ENCODE measurements at places on chromosomes 7 and 10.

DNA sequence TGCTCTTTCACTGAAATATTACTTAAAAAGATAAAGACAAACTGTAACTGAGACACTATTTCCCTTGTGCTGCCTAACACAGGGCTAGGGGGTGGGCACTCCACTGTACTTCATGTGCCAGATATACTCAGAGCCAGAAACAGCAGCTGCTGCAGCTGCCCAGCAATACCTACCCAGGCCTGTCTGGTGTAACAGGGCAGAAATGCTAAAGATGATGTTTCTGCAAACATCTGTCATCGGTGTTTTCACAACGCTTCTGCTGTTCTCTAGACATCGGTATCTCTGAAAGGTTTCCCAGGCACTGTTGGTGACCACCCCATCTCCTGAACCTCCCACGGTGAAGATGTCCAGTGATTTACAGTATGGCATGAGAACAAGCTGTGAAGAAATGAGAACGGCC is 42.7 kb downstream of the LAMB1 start:
- DNase-seq: no peak

GRCh38 chr10:48279081-48279751 is 4.7 kb upstream of the FRMPD2 start:
- DNase-seq: no peak

DNA sequence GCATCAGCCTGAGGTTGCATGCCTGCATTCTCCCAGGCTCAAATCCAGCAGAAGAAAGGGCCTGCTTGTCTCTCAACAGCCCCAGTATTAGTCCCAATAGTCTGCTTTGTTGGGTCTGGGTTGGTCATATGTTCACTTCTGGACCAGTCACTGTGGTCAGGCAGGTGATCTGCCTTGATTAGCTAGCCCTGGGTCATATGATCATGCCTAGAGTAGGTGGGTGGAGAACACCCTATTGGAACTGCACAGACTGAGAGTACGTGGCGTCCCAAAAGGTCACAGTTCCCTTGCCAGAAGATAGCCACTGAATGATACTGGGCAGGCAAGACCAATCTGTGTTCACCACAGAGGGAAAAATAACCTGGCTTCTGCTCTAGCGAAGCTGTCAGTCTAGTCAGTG is 80.1 kb downstream of the SH2D4B start:
- DNase-seq: no peak

GRCh38 chr7:99473315-99473596 is 566 bp downstream of the ZNF789 start:
- peak; percentile 81 for DNase-seq

- DNase-seq: no peak
Measured at GRCh38 chr10:104446151-104446550, 92.5 kb downstream of the CFAP58 start.

- no peak for DNase-seq
Measured at GRCh38 chr7:123944395-123944794, 19.4 kb downstream of the SPAM1 start.

GRCh38 chr7:85081392-85081791 is 105.5 kb downstream of the SEMA3D start:
- DNase-seq: no peak

DNA sequence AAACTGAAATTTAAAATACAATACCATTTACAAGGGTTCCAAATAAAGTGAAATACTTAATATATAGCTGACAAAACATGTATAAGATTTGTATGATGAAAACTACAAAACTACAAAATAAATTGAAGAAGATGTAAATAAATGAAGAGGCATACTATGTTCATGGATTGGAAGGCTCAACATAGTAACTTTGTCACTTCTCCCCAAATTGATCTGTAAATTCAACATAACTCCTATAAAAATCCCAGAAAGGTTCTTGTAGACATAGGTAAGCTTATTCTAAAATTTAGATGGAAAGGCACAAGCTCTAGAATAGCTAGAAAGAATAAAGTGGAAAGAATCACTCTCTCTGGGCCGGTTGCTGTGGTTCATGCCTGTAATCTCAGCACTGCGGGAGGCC is 24.2 kb upstream of the NFKB2 start:
- DNase-seq: no peak

GRCh38 chr10:17175551-17175950 is 25.9 kb downstream of the TRDMT1 start:
- DNase-seq: no peak

GRCh38 chr7:30923009-30923773 is 11.5 kb downstream of the AQP1 start:
- DNase-seq: no peak

DNA sequence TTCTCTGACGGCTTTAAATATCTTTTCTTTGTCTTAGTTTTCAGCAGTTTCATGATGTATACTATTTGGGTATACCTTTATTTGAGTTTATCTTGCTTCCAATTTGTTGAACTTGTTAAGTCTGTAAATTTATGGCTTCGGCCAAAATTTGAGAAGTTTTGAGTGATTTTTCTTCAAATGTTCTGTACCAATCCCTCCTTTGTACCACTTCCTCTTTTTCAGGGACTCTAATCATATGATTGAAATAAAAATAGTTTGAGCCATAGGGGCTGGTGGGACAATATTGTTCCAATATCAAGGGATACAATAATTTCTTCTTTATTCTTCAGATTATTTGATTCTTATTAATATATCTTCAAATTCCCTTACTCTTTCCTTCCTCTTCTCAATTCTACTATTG is 43.1 kb upstream of the CTTNBP2 start:
- no peak for DNase-seq

DNA sequence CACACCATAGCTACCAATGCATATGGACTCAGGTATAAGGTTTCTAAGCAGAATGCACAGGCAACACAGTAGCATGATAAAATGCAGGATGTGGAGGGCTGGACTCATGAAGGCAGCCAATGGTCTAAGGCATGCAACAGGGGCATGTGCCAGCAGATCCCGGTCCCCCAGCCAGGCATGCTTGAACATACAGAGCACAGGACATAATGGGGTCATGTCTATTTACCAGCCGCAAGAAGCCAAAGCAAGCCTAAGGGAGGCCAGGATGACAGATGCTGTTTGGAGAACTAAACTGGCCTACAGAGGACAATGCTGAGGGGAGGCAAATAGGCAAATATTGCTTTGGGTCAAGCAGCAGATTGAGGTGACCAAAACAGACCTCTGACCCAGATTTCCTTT is 60.0 kb upstream of the PDLIM1 start:
- no peak for DNase-seq

GRCh38 chr7:66905278-66905677 is 15.7 kb upstream of the TMEM248 start:
- no peak for DNase-seq

DNA sequence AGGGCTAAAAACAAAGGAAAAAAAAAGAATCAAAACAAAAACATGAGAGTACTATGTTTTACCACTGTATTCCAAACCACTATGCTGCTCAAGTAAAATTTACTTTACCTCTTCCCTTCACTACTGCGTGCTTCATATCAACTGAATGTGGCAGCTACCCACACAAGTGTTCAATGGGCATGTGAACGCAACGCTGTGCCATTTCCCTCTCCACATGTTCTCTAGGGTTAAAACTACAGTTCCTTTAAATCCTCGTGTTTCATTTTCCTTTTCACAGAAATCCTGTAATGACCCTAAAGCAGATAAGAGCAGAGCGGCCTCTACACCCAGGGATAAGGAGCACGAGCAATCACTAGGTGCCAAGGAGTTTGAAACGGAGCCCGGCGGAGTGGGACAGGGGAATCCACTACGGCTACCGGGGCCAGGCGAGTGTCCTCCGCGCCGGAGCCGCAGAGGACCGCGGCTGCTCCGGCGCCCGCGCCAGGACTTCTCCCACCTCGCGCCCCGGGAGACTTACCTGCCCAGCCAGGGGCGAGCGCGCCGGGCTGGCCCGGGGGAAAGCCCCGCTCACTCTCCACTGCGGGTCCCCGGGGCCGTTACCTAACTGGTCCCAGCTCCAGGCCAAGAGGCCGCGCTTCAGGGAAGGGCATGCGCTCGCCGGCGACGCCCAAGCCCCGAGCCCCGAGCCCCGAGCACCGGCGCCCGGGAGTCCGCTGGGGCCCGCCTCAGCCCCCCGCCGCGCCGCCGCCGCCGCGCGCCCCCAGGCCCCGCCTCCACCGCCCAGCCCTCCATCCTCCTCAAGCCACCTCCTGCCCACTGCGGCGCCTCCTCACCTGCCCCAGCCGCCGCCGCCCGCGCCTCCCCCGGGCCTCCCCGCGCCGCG is 711 bp downstream of the NAMPT start:
- DNase-seq: peak; percentile 30

- no peak for DNase-seq
Measured at GRCh38 chr10:77087366-77087765, 550.2 kb downstream of the KCNMA1 start.

GRCh38 chr7:75916259-75916658 is 1.3 kb downstream of the POR start:
- DNase-seq: no peak

DNA sequence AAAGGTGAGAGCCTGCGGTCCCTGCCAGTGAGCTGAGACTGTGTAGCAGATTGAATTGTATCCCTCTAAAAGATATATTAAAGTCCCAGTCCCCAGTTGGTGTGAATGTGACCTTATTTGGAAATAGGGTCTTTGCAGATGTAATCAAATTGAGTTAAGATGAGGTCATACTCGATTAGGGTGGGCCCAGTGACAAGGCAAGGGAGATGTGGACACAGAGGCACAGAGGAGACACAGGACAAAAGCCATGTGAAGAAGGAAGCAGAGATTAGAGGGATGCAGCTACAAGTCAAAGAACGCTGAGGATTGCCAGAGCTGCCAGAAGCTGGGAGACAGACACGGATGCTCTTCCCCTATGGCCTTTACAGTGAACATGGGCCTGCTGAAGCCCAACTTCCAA is 104.3 kb downstream of the CLEC2L start:
- no peak for DNase-seq

GRCh38 chr7:48421357-48421756 is 250.1 kb downstream of the ABCA13 start:
- no peak for DNase-seq

DNA sequence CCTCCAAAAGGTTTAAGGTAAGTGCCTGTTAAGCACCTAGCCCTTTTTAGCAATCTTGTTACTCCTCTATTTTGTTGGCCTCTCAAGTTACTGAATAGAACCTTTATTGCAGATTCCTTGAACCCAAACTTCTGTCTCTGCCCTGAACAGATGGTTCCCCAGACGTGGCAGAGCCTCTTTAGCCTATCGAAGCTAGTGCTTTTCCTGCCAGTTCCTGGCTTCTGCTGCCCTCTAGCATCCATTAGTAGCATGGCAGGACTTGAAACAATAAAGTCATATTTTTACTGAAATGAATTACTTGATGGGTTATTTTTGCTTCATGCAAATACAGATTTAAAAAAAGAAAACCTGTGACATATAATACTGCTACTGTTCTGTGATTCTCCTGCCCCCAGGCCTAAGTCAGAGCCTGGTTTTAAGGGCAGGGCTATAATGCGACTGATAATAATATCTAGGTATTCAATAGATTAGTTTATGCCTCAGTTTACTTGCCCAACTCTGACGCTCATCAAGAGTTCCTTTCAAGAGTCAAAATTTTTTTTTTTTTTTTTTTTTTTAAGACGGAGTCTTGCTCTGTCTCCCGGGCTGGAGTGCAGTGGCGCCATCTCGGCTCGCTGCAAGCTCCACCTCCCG is 84.3 kb upstream of the PHF14 start:
- peak; percentile 60 for DNase-seq

GRCh38 chr7:85294176-85294575 is 107.3 kb upstream of the SEMA3D start:
- no peak for DNase-seq

- DNase-seq: no peak
Measured at GRCh38 chr7:68706291-68706690, 892.0 kb upstream of the AUTS2 start.

- DNase-seq: no peak
Measured at GRCh38 chr7:143909863-143910262, 7.9 kb upstream of the TCAF1 start.

GRCh38 chr7:92010215-92010614 is 69.6 kb downstream of the AKAP9 start:
- no peak for DNase-seq

GRCh38 chr7:94374231-94374630 is 20.5 kb upstream of the COL1A2 start:
- no peak for DNase-seq

- DNase-seq: no peak
Measured at GRCh38 chr7:4040109-4040928, 641.8 kb upstream of the FOXK1 start.

DNA sequence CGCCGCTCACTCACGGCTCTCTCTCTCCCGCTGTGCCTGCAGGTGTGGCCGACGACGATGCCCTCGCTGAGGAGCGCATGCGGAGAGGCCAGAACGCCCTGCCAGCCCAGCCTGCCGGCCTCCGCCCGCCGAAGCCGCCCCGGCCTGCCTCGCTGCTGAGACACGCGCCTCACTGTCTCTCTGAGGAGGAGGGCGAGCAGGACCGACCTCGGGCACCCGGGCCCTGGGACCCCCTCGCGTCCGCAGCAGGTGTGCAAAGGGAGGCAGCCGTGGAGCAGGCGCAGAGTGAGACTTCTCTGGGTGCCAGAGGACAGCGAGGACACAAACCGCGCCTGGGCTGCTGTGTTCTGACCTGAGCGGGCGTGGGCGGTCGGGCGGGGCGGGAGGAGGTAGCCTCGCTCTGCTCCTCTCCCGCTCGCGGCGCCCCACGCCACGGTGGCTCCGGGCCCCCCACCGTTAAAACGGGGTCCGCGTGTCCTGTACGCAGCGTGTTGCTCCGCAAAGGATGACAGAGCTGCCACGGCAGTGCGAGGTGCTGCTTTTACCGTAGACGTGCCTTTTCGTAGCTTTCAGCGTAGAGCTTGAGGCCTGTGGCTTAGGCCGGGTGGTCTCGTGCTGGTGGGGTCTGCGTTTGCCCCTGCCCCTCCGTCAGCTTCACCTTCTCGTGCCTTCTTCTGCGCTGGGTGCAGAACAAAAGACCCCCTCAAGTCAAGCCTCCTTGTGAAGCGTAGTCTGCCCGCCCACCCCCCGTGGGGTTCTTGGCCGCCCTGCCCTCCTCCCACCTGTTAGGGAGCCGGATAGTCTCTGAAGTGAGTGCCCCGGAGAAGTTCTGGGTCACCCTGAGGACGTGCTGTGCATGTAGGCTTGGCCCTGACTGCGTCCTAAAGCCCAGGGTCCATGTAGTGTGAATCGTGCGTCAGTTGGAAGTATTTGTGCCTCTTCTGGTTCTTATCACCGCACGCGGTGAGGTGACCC is 73.2 kb downstream of the DNAJB6 start:
- DNase-seq: no peak

GRCh38 chr7:106022193-106022821 is 59.2 kb downstream of the CDHR3 start:
- DNase-seq: no peak

GRCh38 chr7:41955893-41956675 is 253.2 kb upstream of the INHBA start:
- DNase-seq: peak; percentile 79

GRCh38 chr10:112461029-112461887 is 14.2 kb downstream of the VTI1A start:
- DNase-seq: no peak

DNA sequence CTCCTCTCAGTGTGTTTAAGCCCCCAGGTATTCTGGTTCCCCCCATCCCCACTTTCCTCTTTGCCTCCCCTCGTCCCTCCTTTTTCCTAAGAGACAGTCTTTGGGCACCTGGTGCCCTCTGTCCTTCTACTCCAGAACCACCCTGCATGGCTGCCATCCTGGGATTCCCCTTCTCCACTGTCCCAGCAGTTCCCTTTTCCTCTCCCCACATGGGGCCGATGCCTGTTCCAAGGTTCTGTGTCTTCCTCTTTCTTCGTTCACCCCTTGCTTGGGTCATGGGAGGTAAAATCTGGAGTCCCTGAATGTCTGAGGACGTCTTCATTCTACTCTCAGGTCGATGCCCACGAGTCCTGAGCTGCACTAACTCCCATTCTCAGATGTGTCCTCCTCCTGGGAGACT is 120.8 kb downstream of the TAX1BP1 start:
- DNase-seq: no peak
